SW 1271 (cell line): ENCODE measurements at places on chromosomes 2 and 18.
A peak's percentile ranks its signal among the peaks of the same experiment; 100 is the strongest.

DNA sequence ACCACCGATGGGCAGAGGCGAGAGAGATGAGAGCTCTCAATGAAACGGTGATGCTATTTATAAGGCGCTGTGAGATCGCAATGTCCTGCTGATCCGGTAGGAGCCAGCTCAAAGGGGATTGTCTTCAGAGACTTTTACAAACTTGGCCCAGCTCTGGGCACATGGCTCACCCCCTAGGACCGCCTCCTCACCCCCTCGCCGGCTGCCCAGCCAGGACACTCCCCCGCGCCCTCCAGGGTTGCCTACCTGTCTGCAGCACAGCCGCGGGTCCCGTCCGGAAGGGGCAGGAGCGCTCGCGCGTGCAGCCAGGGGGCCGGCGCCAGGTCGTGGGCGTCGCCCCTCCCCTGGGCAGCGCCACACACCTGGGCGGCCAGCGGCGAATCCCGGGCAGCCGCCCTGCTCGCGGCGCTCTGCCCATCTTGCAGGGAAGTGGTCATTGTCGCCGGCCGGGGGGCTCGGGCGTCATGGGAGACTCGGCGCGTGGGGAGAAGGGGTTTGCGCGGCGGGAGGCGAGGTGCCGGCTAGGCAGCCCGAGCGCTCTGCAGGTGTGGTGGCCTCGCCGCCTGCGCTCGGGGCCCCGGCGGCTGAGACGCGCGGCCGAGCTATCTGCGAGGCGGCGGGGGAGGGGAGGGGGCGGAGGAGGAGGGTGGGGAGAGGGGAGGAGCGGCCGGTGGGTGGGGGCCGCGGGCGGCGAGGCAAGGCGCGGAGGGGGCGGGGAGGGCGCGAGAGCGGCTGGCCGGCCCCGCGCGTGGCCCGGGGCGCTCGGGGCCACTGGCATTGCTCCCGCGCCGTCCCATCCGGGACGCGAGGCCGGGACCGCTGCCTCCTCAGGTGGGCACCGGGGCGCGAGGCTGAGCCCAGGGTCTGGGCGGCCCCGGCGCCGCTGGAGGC is at the start of gene GRB14:
GRB14 (minus strand) TSS at position 610 of the 891 bp plus-strand sequence; CDS start at position 437, 173 bp downstream.
- no peak for DNase-seq

GRCh38 chr2:240877460-240878340 is 9.1 kb downstream of the AGXT start:
- no peak for DNase-seq

DNA sequence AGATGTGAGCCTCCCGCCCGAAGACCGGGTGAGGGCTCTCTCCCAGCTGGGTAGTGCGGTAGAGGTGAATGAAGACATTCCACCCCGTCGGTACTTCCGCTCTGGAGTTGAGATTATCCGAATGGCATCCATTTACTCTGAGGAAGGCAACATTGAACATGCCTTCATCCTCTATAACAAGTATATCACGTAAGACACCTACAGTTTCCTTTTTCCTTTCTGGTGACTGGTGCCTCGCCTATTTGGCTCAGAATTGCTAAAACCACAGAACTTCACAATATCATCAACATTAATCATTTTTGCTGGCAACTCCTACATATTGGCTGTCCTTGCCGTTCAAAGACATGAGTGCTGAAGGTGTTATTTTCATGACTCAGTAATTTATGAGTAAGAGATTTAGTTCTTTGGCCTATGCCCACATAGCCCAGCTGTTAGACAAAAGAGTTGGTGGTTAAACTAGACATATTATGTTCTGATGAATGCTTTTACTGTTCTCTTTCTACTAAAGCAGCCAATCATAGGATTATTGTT is 2.2 kb downstream of the STAMBP start:
- DNase-seq = peak; percentile 27

DNA sequence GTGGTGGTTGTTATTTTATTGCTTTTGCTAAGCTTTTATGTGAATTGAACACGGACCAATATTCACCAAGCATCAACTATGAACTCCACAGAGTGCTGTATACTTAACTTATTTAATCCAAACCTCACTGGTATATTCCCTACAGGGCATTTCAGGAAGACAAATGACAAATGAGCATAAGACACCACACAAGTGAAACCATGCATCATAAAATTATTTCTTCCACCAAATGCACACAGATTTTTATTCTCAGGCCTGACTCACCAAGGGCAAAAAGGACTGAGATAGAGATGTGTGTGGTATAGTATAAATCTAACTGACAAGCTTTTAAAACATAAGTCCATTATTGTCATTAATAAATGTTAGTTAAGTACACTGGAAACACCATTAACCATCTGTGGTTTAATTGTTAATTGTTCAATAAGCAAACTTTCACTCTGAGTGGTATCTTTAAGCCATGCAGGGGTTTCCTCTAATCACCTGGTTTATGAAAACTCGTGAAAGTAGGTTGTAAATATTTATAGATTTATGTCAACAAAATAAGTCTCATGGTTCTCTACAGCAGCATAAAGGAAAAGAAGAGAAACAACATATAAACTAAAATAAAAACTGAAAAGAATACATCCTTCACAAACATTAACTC is 77.6 kb upstream of the CRIM1 start:
- DNase-seq = no peak

- DNase-seq = no peak
Measured at GRCh38 chr2:2733818-2734217, 402.7 kb upstream of the MYT1L start.

DNA sequence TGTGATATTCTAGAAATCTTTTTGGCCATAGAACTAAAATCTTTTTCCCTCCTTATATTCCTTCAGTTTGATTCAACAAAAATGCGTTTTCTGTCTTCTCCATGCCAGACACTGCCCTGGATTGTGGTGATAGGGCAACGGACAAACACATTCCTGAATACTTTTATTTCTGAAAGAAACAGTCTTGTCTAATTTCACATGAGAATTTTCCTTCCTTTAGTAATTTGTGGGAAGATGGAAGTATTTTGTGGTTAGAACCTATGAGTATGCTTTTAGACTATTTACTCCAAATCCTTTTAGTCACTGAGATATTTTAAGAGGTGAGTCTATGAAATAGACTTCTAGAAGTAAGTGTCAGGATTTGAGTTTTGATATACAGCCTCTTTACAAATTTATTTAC is 49.6 kb downstream of the COL5A2 start:
- peak; percentile 5 for DNase-seq

DNA sequence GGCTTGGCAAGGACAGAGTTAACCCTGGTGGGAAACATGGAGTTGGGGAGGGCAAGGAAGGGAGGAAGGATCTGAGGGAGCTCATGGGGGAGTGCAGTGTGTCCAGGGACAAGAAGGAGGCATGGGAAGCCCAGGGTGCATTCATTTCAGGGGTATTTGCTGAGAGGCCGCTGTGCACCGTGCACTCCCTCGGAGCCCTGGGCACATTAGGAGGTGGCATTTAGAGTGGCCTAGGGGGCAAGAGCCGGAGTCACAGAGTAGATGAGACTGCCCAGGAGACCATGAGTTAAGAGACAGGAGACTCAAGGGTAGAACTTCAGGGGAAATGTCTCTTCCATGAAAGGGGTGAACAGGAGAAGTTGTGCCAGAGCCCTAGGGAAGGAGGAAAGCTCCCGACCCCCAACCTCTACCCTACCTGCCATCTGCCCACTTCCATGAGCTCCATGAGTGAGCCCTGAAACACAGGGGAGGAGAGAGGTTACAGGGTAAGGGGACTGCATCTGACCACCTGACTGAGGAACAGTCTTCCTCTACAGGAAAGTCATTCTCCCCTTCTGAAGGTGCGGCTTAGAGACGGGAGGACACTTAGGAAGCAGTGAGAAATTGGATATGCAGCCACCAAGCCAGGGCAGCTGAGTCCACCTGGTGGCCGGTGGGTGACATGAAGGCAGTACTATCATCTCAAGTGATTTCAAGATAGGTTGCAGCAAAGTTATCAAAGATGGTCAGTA is 58.5 kb upstream of the COPS8 start:
- DNase-seq = no peak

- DNase-seq = no peak
Measured at GRCh38 chr2:89767572-89768435, 1076.3 kb downstream of the RPIA start.

DNA sequence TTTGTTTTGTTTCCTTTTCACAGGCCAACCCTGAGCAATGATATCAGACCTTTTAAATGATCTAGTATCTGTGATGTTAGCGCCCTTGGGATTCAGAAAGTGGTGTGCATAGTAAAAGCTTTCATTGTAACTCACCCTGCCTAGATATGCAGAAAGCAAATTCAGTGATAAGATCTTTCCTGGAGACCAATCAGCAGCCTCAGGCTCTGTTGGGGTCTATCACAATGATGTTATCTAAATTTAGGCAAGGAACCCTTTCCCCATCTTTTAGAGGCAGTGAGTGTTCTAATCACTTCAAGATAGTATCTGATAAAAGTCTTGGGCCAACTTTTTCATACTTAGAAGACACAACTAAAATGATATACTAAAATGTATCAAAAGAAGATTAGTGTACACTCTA is 23.6 kb upstream of the PNO1 start:
- DNase-seq = no peak

- no peak for DNase-seq
Measured at GRCh38 chr2:7430869-7431641, 513.8 kb downstream of the RNF144A start.

DNA sequence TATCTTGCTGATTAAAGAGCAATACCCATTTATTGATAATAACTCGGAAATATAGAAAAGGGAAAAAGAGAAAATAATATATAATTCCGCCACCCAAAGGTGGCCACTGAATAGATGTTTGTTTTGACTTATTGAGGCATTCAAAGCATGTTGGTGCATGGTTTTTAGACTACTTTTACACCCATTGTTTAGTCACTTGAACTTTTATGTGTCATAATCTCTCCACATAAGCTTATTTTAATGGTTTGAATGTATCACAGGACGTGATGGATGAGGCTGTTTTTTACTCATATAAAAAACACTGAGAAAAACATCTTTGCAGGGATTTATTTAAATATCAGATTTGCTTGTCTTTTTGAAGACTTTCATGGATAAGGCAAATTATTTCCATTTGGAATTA is 120.4 kb downstream of the ACKR3 start:
- no peak for DNase-seq

DNA sequence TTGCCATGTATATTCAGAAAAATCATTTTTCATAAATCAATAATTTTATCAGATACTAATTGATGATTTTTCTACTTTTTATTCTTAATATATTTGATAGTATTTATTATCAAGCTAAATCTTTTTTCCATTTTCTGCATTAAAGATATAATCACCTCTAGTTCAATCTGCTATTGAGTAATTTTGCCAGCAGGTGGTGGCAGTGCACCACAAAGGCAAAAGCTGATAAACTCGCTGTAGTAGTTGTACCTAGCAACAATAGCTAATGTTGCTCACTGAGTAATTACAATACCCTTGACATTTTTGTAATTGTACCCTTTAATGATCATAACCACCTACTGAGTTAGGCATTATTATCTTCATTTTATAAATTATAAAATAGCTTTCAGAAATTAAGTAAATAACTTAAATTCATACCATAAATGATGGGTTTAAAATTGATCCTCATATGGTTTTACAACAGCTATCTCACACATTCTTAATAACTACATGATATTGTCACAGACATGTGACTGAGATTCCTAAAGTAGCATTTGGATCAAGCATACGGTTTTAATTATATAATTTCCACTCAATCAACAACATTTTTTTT is 52.0 kb upstream of the CALCRL start:
- no peak for DNase-seq

GRCh38 chr2:120761911-120762310 is 26.2 kb downstream of the GLI2 start:
- DNase-seq = no peak

- DNase-seq = no peak
Measured at GRCh38 chr18:37694516-37694915, 128.9 kb upstream of the CELF4 start.

DNA sequence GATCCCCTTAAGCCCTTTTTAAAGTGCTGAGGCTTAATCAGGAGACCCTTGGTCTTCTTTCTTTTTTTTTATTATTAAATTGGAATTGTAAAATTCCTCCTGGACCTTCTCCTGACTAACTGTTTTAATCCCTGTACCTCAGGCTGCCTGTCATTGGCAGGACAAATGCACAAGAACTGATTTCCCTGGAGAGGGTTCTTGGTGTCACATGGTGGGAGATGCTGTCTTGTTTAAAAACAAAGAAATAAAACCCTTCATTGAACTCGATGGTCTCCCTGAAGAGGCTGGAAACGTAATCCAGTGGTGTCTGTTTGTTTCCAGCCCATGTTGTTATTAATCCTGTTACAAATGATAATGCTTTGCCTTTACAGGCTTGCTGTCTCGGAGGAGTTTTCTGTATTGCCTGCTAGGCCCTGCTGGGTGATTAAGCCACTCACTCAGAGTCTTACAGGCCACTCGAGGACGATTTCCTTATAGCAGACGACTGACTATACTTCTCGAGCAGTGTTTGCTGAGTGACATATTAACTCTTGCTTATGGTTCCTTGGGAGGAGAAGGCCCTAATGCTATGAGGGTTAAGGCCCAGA is 100.5 kb upstream of the MGAT5 start:
- DNase-seq = no peak

- no peak for DNase-seq
Measured at GRCh38 chr2:5914811-5915611, 222.8 kb downstream of the SOX11 start.

DNA sequence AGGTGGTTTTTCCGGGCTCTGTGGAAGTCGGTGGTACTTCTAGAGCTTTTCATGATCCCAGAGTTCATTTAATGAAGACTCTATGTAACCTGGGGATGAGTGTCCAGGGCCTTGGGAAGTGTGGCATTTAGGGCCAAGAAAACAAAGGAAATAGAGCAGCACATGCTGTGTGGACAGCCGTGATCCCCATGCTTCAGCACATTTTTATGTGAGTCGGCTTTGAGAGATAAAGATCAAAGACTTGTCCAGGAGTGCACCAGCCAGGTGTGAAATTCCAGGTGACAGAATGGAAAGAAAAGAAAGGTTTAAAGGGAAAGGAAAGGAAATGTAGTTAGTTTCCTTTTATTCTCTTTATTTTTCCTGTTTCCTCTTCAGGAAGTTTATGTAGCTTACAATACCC is 258.0 kb upstream of the NRP2 start:
- DNase-seq = no peak

- DNase-seq = no peak
Measured at GRCh38 chr2:200373973-200374416, 67.5 kb downstream of the SPATS2L start.

DNA sequence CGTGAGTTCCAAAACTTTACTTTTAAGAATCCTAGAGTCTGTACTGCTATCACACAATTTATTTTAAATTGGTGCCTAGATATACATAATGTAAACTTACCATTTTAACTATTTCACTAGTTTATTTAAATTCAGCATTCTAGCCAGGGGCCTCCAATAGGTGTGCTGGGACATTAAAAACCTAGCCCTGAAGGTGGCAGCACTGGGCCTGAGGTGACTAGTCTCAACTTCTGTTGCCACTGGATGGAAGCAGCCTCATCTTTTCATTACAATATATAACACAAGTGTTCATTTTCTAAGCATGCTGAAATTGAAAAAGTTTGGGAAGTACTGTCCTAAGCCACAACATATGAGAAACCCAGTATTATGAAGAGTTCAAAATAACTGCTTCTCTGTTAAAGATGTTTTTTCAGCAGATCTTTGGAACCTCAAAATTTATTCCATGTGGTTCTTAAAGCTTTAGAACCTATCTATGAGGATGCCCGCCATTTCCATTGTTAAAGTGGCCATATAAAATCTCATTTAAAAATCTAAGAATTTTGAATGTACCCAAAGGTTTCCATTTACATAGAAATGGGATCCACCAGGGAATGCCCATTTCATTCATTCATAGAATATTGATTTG is 2.9 kb upstream of the RBBP8 start:
- DNase-seq = peak; percentile 48
